ENCODE measurements at places on chromosomes 4 and X.

DNA sequence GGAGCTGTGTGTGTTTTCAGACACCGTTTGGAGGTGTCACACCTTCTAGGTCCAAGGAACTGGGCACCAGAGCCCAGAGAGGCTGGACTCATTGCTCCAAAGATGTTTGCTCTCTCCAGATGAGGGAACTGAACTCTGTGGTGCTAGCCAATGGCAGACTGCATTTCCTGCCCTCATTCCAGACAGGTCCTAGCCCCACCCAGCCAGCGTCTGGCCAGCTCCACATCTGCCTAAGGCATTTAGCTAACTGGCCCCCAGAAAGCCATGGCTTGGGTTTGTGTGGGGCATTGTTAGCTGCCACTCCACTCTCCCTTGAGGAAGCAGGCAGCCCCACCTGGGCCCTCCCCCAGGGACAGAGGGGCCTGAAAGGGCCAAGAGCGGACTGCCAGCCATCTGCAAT lies 11.4 kb downstream of the FGD1 start:
- DNase-seq: no peak

- no peak for DNase-seq
Observed at GRCh38 chr4:20839957-20840356, 139.7 kb downstream of the PACRGL start.

- DNase-seq: no peak
Observed at GRCh38 chr4:176226736-176227135, 31.4 kb upstream of the SPATA4 start.

DNA sequence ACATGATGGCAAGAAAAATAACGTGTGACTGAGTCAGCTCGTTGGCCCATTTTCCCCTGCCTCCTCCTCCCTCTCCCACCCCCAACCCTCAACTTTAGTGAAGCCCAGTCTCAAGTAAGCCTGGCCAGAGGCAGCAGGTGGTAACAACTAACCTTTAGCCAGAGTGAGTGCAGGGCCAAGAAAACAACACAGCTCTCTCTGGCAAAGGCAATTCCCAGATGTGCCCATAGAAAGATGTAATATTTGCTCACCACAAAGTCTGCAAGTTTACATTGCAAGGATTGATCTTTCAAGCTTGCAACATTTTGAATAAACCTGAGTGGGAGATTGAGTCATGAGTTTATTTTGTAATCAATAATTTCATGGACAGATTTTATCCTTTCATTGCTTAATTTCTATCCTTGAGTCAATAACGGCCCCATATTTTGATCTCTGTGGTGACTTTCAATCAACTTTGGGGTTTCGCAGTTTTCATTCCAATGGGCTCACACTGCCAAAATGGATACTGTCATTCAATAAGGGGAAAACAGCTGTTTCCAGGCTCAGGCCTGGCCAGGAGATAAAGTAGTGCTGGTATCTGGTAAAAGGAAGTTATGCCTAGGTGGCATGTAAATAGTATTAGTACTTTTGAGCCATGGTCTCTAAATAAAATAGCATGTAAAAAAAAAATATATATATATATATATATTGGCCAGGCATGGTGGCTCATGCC lies 130.7 kb upstream of the TMEM164 start:
- DNase-seq: no peak

- DNase-seq: no peak
Observed at GRCh38 chrX:154605566-154605965, 13.5 kb downstream of the CTAG1B start.

DNA sequence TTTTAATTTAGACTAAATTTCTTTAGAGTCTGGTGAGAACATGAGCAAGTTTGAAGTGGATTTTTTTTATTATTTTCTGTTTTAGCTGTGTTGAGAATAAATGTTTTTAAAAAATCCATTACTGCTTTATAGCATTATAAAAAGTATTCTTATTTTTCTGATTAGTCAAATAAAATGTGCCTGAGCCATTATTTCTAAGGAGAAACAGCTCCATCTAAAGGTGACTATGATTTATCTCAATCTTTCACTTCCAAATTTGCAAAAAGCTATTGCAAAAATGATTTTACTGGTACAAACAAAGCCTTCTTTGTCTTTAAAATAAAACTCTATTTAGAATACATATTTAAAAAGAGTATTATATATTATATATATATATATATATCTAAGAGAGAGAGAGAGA lies 959.2 kb downstream of the FAM133A start:
- no peak for DNase-seq

GRCh38 chr4:146442801-146443200 lies 78.9 kb downstream of the SLC10A7 start:
- DNase-seq: no peak

GRCh38 chrX:115324194-115324593 lies 34.7 kb downstream of the LUZP4 start:
- DNase-seq: no peak

GRCh38 chrX:132088864-132089263 lies 39.0 kb downstream of the FRMD7 start:
- no peak for DNase-seq

- DNase-seq: no peak
Observed at GRCh38 chr4:81472281-81473182, 825 bp upstream of the RASGEF1B start.

DNA sequence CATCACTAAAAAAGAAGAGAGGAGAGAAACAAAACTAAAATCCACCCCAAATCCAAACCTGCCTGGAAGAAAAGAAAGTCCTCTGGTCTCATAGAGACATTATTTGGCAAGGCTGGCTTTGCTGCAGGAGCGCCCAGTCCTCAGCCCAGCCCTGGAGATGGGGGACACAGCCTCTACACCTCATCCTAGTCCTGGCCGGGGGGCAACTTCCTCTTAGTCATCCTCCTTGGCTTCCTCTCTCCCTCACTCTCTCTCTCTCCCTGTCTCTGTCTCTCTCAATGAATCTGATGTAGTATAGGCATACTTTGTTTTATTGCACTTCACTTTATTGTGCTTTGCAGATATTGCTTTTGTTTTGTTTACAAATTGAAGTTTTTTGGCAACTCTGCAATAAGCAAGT lies 55.8 kb upstream of the MAGEB10 start:
- DNase-seq: no peak

GRCh38 chr4:123120473-123120872 lies 198.1 kb upstream of the NUDT6 start:
- DNase-seq: no peak

GRCh38 chrX:104118765-104119164 lies 6.4 kb downstream of the ZCCHC18 start:
- no peak for DNase-seq

DNA sequence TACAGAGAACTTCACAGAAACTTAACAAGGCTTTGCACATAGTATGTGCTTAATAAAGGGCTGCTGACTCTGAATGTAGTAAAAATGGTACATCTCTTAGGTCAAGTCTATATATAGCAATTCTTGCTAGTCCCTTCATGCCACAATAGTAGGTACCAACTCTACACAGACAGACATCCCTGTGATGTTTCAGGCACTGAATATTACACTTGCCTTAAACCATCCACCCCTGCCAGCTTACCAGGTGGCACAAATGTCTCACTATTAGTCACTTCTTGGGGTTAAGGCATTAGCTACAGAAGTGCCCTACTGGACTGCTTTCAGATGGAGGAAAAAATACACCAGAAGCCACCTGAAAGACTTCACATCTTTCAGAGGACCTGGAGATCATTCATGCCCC lies 86.3 kb upstream of the CITED1 start:
- no peak for DNase-seq

DNA sequence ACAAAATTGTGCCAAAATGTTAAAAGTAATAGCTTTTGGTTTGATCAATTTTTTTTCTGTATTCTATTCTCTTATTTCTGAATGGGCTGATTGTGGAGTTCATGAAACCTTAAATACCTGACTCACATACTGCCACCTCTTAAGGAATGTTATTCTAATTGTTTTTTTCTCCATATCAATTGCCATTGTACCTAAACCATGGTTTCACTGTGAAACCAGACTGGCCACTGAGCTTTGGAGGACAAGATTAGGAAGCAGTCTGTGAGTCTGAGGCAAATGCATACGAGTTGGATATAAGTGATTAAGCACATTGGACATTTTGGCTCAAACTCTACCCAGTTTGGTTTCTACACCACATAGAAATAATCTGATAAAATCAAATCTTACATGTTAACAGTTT lies 184.0 kb downstream of the IQCM start:
- DNase-seq: no peak

- no peak for DNase-seq
Observed at GRCh38 chr4:139988863-139989765, 164.9 kb downstream of the MAML3 start.

DNA sequence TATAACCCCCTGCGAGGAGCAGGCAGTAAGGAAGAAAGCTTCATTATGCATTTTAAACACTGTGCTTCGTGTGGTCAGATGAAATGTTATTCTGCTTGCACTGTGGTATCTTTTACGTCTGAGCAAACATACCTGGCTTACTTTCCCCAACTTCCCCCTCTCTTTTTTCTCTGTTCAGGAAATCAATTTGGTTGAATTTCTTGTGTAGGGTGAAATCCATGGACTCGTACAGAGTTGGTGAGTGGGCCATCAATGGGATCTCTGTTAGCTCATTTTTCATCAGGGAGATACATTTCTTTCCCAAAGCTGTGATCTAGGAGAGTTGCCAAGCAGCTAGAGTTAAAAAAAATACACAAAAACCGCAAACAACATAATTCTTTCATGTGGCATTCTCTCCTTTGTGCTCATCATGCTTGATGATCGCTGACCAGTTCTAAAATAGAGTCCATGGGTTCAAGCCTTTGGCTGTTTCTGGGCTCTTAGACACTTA lies 98.5 kb downstream of the FRAS1 start:
- DNase-seq: no peak

- no peak for DNase-seq
Observed at GRCh38 chr4:83852085-83852451, 316.2 kb downstream of the GPAT3 start.

GRCh38 chr4:185681604-185682003 lies 130.4 kb downstream of the SORBS2 start:
- DNase-seq: no peak

- DNase-seq: no peak
Observed at GRCh38 chr4:147019091-147019490, 73.4 kb upstream of the TTC29 start.

DNA sequence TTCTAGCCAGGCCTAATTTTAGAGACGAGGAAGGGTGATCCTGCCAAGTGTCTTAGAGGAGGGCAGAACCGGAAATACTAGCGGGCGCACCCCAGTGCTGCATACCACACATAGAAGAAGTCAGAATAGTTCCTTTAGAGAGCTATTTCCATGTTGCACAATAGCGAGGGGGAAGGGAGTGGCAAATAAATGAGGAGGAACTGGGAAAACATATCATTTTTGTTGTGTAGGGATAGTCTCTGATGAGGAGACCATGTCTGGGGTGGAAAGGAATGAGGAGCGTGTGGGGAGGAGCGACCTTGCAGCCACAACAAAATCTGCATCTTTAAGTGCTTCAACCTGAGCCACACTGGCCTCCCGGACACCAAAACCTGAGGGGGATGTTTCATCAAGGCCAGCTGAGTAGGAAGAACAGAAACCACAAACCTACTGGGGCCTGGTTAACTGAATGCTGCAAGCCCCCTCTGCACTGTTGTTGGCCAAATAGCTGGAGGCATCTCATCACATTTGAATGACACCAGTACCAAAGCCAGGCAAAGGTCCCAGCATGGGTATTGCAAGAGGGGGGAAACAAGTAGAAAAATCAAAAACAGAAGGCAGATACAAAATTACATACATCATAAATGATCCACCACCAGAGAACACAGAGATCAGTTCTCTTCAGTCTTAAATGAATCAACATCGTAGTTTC lies 26.7 kb upstream of the C1QTNF7 start:
- DNase-seq: no peak

GRCh38 chr4:62262676-62263075 lies 1062.5 kb downstream of the ADGRL3 start:
- no peak for DNase-seq

GRCh38 chr4:55321707-55322264 lies 24.3 kb upstream of the SRD5A3 start:
- no peak for DNase-seq

- no peak for DNase-seq
Observed at GRCh38 chr4:177204126-177204525, 105.5 kb upstream of the NEIL3 start.

- DNase-seq: no peak
Observed at GRCh38 chr4:35963974-35964515, 280.3 kb downstream of the ARAP2 start.

GRCh38 chr4:184282895-184283654 lies 65.4 kb upstream of the ENPP6 start:
- DNase-seq: no peak

- DNase-seq: no peak
Observed at GRCh38 chr4:95188701-95189370, 359.9 kb downstream of the UNC5C start.

DNA sequence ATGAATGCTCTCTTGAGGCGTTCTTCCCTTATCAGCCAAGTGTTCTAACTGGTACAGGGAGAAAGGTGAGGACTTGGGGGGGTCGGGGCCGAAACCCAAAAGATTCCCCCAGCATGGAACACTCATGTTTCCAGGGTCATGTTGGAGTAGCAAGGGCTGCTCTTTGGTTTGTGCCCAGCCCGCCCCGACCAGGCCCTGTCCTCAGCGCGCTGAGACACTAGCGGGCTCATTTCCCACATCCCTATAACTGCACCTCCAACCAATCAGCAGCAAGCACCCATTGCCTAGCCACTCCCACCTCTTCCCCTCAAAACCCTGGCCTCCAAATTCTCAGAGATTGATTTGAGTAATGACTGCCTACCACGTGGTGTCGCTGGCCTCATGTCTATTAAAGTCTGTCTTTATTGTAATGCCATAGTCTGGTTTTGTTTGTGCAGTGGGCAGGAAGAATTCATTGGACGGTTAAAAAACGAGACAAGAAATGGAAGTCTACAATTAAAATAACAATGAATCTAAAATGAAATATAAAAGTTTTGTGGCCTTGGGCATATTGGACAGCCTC lies 1928.4 kb downstream of the STIM2 start:
- no peak for DNase-seq

DNA sequence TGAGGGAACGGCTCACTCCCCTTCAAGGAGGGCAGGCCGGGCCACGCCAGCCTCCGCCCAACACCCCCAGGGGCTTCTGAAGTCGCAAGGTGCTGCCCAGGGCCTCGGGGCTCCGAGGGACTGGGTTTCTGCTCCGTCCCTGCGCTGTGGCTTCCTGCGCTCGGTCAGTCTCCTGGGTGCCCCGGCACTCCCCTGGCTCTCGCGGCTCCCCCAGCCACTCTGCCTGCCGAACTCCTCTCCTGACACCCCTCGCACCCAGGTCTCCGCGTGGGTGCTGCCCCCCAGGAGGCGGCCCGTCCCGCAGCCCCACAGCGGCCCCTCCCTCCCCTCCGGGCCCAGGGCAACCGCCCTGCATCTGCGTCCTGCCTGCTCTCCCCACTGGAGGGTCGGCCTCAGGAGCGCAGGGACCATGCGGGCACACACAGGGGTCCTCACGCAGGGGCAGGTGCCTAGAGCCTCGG lies 151.9 kb downstream of the AFAP1 start:
- DNase-seq: no peak

DNA sequence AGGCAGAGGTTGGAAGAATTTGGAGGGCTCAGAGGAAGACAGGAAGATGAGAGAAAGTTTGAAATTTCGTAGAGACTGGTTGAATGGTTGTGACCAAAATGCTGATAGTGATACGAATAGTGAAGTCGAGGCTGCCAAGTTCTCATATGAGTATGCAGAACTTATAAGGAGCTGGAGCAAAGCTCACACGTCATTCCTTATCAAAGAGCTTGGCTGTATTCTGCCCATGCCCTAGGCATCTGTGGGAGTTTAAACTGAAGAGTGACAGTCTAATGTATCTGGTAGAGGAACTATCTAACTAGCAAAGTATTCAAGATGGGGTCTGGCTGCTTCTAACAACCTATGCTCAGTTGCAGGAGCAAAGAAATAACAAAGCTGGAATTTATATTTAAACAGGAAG lies 102.1 kb downstream of the PCDH18 start:
- no peak for DNase-seq

GRCh38 chr4:76752861-76753501 lies 145.0 kb downstream of the SOWAHB start:
- no peak for DNase-seq
